NCI-H2227 treated with DMSO at 0.1 percent for 48 hours (cell line): ENCODE measurements at places on chromosomes 7 and 10.

GRCh38 chr10:58965855-58966254 is 210.6 kb upstream of the PHYHIPL start:
- no peak for DNase-seq

GRCh38 chr10:102416283-102416682 is 2.3 kb downstream of the PSD start:
- no peak for DNase-seq

DNA sequence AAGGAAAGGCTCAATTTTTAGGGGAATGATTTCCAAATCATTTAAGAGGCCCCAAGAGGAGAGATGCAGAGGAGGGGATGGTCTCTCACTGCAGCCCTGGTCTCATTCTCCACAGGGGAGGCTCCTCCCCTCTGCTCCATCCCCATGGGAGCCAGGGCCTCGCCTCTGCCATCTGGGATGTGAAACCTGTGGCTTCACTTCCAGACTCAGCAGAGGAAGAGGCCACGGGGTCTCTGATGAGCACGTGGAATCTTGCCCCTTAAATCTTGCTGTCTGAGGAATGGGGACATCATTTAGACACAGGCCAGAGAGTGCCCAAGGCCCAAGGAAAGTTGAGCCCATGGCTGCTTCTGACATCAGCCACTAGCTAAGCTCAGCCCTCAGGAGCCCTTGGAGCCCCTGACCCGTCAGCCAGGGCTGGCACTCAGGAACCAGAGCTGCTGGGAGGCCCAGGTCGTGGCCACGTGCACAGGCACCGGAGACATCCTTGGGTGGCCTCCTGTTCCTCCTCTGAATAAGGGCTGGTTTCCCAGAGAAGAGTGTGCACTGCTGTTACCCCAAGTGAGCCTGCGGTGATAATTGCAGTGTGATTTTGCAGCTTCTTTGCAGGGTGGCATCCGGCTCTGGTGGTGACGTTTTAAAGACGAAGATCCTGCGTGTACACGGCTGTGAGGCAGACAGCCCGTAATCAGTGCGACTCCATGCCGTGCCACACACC is 50.5 kb downstream of the VIPR2 start:
- DNase-seq, result peak; percentile 6

DNA sequence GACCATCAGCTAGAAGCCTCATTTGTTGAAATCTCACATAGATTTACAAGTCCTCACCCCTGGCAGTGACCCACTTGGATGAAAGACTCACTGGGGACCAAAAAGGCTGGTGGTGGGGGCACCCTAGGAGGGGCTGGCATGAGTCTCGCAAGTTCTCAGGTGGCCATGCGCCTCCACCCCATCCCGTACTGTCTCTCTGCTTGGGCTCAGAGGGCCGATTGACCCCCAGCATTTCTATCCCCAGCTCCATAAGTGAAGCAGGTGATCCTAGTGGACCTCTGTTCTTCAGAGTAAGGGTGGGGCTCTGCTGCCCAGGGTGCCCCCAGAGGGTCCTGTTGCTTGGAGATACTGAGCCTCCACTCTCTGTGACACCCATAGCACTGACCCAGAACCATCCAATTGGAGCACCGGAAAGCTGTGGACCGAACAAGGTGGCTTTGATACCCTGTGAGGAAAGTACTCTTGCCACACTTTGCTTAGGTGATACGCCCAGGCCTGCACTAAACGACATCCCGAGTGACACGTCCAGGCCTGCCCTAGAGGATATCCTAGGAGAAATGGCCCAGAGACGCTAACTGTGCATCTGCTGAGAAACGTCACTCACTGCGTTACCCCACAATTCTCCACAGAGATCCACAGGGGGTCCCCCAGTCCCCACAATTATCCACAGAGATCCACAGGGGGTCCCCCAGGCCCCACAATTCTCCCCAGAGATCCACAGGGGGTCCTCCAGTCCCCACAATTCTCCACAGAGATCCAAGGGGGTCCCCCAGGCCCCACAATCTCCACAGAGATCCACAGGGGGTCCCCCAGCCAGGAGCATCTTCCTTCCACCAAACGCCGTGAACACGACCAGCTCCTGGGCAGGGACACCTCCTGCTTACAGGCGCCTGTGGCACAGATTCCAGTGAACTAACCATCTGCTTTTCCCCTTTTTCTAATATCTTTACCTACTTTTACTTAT is 262.9 kb downstream of the PTPRN2 start:
- DNase-seq, result no peak

GRCh38 chr7:32026083-32026425 is 44.2 kb downstream of the PDE1C start:
- no peak for DNase-seq

- DNase-seq, result no peak
Measured at GRCh38 chr10:3048119-3049019, 19.0 kb upstream of the PFKP start.

- DNase-seq, result no peak
Measured at GRCh38 chr7:34982371-34983019, 54.8 kb downstream of the DPY19L1 start.

DNA sequence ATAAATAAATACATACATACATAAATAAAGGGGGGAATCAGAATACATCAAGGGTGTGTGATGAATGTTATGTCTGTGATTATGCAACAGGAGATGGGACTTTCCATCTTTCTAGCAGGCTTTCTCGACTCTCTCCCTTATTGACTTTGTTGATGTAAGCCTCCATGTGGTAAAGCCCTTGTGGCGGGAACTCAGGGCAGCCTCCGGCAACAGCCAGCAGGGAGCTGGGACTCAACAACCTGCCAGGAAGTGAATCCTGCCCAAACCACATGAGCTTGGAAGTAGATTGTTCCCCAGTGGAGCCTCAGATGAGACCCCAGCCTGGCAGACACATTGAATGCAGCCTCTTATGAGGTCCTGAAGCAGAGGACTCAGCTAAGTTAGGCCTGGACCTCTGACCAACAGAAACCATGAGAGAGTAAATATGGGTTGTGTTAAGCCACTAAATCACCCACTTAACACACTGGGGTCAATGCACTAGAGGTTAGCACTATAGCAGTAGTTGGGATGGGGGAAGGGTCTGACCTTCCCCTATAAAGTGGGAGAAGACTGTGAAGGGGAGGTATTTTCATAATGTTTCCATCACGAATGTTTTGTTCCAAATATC is 104.0 kb downstream of the JCAD start:
- DNase-seq, result no peak

DNA sequence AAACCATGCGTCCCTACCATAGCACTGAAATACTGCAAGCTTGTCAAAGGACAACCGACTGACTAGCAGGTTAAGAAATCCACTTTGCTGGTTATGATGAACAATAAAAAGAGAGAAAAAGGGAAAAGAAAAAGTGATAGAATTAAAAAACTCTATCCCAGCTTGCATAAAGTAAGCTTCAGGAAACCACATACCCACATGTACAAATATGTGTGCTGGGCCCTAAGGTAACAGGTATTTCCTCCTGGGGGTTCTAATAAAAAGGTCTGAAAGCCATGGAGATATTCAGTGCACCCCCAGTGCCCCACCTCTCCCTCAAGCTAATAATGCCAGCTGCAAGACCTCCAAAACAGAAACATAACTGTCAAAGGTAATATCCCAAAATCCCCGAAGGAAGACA is 248.6 kb upstream of the KLF14 start:
- DNase-seq, result no peak

- no peak for DNase-seq
Measured at GRCh38 chr10:115653473-115653872, 560.3 kb downstream of the ATRNL1 start.

- DNase-seq, result no peak
Measured at GRCh38 chr7:47570649-47571050, 11.3 kb downstream of the TNS3 start.

DNA sequence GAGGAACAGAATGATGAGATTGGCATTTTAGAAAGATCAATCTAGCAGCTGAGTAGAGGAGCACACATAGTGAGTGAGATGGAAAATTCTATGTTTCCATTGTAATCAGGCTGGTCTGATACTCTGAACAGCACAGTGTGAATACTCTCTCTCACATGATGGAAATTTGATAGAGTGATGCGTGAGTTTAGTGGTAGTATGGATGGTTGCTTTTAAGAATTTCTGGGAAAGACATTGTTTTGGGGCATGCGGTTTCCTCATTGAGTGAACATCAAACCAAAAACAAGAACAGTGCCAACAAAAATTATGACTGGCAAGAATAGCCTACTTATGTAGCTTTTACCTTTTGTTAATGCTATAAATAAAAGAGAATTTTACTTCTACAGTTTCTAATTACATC is 183.2 kb downstream of the PDE1C start:
- DNase-seq, result no peak

GRCh38 chr10:94299417-94299816 is 63.3 kb downstream of the NOC3L start:
- DNase-seq, result no peak

DNA sequence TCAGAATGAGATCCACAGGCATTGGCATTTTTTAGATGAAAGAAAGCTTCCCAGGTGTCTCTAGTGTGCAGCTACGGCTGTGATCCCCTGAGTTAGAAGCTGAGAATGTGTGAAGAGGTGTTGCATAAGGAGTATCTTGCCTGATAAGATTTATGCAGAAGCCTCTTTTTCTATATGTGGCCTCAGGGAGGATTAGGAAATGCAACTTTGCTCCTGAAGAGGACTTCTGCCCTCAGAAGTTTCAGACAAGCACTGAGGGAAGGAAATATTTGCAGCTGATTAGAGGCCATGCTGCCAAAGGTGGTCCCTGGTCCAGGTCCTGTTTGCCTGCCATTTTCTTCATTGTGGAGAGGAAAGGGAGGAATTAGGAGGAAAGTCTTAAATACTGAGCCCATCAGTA is 551.8 kb downstream of the PHTF2 start:
- DNase-seq, result no peak

DNA sequence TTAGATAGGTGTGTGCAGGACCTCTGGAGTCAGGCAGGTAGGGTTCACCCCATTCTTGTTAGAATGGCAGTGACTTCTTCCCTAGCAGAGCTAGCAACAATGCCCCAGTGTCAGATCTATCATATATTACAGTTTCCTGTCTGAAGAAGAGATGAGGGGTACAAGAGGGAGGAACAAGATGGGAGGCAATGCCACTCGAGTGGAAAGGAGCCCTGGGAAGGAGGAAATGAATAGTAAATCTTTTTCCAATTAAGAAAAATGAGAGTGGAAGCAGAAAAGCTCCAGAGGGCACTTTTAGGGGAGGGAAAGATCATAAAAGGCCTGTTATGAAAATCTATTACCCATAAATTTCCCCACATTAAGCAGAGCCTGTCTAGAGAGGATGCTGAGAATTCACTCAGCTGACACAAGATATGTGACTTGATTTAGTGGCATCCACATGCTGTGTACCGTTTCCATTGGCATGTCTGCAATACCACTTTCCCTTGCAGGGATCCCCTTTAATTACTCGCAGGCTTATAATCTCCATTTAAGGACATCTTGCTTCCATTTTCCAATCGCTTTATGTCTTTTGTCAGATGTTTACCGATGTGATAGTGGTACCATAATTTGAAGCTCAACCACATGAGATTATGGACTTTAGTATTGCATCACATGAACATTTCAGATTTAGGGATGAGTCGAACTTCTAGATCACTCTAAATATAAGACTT is 70.0 kb upstream of the AGBL3 start:
- DNase-seq, result no peak

- DNase-seq, result no peak
Measured at GRCh38 chr7:129851809-129852208, 101.0 kb downstream of the UBE2H start.

GRCh38 chr10:91309711-91310110 is 89.2 kb downstream of the PCGF5 start:
- DNase-seq, result no peak

GRCh38 chr7:103636153-103636552 is 190.1 kb upstream of the SLC26A5 start:
- no peak for DNase-seq

DNA sequence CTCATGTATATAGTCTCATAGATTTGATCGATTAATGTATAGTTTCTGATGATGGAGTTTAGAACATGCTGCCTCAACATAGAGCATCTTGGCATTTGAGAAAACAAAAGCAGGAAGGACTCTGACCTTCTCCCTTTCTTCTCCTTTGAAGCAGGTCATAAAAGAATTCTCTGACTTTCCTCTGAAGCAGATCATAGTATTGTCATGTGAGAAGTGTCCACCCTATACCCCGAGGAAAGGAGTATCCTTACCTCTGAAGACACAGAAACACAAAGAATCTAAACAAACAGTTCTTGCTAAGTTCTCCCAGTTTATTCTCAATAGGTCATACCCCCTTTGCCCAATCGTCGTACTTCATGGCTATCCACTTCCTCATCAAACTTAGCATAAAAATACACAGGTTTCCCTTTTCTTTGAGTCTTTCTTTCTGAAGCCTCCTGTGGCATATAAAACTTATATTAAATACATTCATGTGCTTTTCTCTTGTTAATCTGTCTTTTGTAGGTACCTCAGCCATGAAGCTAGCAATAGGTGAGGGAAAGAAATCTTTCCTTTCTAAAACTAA is 194.9 kb downstream of the REEP3 start:
- DNase-seq, result no peak

- peak; percentile 54 for DNase-seq
Measured at GRCh38 chr10:77641788-77642397, 4.3 kb upstream of the KCNMA1 start.

DNA sequence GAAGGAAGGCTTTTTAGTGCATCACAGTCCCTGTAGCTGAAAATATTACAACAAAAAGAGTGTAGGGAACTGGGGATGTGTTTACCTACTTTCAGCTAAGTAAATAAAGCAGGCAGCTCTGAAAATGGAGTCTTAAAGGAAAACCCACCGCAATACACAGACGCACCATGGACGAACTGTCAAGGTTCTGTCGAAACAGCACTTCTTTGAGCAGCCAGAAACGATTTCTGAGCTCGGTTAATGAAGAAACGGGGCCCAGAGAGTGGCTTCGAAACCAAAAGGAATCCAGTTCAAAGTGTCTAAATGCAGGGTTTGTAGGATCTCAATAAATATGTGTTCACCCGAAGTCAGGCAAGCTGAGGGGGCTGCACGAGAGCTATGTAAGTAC is 275.4 kb upstream of the NEBL start:
- DNase-seq, result no peak

DNA sequence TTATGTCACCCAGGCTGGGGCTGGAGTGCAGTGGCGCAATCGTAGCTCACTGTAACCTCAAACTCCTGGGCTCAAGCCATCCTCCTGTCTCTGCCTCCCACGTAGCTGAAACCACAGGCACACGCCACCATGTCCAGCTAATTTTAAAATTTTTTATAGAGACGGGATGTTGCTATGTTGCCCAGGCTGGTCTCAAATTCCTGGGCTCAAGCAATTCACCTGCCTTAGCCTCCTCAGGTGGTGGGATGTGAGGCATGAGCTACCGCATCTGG is 123.2 kb upstream of the PARD3 start:
- DNase-seq, result no peak

GRCh38 chr10:7245505-7245904 is 165.3 kb downstream of the SFMBT2 start:
- DNase-seq, result no peak

DNA sequence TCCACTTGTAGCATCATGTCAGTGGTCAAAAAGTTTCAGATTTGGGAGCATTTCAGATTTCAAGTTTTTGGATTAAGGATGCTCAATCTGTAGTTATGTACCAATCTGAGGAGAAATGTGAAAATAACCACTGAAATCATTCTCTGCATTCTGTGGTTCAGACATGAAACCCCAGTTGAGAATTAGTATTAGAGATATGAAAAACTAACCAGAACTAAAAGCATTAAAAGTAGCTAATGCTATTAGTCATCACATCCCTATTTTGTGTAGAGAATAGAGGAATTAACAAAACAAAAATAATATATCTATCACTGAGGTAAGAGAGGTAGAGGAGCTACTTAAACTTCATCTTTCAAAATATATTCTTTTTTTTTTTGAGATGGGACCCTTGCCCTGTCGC is 28.0 kb downstream of the MICU1 start:
- DNase-seq, result no peak

GRCh38 chr10:20343036-20343435 is 526.8 kb downstream of the PLXDC2 start:
- no peak for DNase-seq

GRCh38 chr10:21626457-21627161 is 92.6 kb downstream of the MLLT10 start:
- no peak for DNase-seq
